DMS79 treated with DMSO at 0.1 percent for 48 hours (cell line): ENCODE measurements at places on chromosomes 7 and 10.

GRCh38 chr7:81053623-81054022, 134.8 kb upstream of the SEMA3C start:
- no peak for DNase-seq

DNA sequence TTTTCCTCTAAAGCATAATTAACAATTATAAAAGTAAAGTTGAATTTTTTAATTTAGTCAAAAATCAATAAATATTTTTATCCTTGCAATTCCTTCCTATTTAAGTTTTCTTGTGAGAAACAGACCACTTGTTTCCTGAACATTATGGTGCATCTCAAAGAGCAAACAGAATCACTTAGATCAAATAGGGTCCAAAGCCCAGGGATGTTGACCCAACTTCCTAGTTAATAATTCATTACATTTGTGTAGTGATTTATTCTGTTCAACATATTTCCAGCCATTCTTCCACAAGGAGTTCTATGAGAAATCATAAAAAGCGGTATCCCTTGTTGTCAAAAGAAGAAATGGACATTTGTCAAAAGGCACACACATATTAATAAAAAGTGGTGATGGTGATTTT, 315.6 kb downstream of the LRRTM3 start:
- DNase-seq, result no peak

- DNase-seq, result no peak
Observed at GRCh38 chr10:102604439-102604841, 39.8 kb upstream of the TRIM8 start.

DNA sequence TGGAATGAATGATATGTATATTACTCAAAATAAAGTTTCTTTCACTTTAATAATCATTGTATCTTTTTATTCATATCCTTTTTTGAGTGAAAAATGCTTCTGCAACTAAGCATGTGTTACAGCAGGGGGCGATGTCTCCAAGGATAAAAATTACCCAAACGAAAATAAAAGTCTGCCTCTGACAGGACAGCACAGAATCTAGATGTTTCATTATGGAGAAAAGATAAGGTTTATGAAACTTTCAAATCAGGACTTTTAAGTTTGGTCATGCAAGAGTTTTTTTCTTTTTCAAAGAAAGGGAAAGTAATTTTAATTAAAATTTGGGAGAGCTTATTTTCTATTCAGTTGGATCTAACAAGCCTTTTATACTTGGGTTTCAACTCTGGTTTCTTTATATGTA, 48.4 kb downstream of the TES start:
- DNase-seq, result peak; percentile 68

GRCh38 chr10:44743535-44743934, 167.6 kb upstream of the TMEM72 start:
- DNase-seq, result no peak

DNA sequence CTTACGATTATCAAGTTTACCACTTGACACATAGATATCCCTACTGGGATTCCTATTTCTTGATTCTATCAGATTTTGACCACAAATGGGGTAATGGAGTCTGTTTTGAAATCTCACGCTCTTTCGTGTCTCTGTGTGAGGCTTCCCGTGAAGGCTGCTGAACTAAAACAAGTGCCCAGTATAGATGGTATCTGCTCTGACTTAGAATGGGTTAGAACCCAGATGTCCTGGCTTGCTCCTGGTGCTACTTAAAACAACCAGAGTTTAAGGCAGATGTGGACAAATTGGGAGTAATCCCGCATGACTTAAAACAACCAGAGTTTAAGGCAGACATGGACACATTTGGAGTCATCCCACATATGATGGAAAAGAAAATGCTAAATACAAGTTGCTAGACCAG, 85.9 kb downstream of the FAM204A start:
- no peak for DNase-seq

DNA sequence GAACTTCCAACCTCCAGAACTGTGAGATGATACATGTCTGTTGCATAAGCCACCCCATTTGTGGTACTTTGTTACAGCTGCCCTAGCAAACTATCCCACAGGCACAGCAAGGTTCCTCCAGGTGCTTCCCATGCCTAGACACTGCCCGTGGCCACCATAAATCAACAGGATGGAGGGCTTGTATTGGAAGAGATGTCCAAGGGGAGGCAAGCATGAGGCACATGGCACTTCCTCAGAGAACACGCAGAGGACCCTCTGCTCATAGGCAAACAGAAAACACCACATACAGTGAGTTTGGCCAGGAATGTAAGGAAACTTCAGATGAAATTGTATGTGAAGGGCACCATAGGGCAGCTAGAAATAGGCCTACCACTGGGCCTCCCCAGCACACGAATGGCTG, 291.1 kb downstream of the GRID1 start:
- DNase-seq, result no peak

GRCh38 chr10:98404571-98405359, 10.2 kb downstream of the PYROXD2 start:
- no peak for DNase-seq

GRCh38 chr10:43392748-43393147, 16.2 kb downstream of the HNRNPF start:
- no peak for DNase-seq

DNA sequence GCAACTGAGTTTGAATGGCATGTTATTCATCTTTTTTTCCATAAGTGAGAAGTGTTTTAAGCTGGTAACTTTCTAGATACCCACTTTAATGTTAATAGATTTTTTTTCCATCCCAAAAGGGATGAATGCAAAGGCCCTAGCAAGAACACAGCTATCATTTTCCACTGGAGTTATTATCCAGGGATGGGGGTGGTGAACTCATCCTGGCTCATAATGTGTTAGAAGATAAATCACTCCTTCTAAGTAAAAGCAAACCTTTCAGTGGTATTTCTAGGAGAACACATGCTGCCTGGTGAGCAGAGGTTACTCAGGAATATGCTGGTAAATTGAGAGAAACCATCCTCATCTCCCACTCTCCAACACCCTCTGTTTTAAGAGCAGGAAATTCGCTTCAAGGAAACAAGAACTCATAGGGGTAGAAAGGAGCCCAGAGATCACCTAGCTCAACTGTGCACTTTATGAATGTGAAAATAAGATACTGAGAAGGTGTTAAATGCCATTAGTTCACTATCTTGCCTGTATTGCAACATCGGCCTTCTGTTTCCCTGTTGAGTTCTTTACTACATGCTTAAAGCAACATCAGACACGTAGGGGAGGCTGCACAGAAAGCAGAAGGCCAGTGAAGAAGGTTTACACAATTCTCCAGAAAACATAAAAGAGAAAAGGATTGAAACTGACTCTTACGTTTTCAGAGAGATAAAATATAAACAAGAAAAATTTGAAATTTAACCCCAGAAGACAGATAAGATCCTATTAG, 264.0 kb upstream of the PRKCQ start:
- no peak for DNase-seq

GRCh38 chr7:17391366-17391765, 92.9 kb downstream of the AHR start:
- DNase-seq, result no peak

GRCh38 chr7:18679261-18679660, 183.7 kb downstream of the HDAC9 start:
- no peak for DNase-seq

DNA sequence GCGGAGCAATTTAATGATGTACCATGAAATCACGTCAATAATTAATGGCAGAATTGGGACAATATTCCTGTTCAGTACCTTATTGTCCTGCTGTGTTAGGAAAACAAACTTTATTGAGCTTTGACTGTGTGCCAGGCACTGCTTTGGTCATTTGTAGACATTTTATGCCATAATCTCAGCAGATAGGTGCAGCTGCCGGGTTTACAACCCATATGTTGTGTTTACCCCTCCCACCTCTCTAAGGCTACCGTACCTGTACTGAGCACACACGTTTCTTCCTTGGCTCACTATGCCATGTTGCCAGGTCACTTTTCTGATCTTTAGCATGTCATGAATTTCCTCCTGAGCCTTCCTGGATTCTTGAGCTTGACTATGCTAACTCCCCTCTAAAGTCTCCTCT, 422.2 kb downstream of the PHTF2 start:
- DNase-seq, result no peak

GRCh38 chr7:77313085-77313484, 103.1 kb downstream of the GSAP start:
- DNase-seq, result no peak

GRCh38 chr7:131578602-131579001, 22.2 kb upstream of the PODXL start:
- no peak for DNase-seq

DNA sequence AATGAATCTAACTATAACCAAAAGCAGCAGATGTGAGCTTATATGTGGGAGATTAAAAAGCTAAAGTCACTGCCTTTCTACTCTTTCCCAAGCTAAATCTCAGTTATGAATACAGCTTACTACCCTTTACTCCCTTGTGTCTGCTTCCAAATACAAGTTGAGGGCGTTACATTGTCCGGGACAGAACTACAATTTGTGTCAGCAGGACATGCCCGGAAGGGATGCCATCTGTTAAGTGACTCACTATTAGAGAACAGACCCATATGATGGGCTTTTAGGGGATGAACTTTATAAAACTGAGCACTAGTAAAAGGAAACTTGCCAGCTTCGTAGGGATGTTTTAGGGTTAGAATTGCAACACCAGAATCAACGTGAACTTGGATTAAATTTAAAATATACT, 299.7 kb upstream of the CSTF2T start:
- DNase-seq, result no peak

GRCh38 chr7:115971506-115971905, 59.1 kb downstream of the TFEC start:
- no peak for DNase-seq

DNA sequence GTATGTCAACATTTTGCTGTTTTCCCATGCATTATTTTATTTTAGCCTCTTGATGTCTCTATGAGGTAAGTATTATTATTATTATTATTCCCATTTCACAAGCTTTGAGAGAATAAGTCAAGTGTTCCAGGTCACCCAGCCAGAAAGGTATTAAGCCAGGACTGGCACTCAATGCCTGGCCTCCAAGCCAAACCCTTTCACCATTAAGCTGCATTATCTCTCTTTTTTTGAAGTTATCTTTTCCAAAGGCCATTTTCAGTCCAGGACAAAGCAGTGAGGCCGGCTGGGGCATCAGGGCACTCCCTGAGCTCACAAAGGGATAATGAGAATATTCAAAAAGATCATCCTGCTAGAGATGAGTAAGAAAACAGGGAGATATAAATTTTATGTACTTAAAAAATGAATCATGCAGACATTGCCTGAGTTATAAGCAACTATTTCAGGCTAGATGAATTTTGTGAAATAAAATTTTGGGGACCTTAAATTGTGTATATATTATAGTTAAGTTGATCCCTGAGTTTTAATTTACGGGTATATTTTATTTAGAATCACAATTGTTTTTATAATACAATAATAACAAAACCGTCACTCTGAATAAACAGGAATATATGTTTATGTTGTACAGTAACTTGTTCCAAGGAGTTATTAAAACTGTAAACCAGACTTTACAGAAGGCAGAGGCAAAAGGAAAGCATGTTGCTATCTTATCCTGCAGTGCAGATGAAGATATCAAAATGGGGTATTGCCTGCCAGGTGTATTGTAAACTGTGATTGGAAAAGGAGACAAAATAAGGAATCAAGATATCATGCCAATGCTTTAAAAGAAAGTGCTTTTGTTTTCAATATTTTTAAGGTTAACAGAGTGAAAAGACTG, 51.3 kb upstream of the CAV2 start:
- DNase-seq, result no peak

DNA sequence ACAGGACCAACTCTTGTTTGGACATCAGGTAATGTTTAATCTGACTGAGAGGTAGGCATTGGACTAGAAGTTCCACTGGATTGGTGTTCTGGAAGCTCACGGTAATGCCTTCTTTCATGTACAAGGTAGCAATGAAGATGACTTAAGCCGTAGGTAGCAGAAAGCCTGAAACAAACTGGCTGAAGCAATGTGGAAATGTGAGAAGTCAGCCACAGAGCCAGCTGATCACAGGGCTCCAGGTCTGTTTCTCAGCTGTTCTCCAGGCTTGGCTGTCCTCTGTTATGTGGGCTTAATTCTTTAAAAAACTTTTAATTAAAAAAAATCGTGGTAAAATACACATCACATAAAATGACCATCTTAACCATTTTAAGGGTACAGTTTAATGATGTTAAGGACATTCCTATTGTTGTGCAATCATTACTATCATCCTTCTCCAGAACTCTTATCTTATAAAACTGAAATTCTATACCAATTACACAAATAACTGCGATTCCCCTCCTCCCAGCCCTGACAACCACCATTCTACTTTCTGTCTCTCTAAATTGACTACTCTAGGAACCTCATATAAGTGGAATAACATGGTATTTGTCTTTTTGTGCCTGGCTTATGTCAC, 101.4 kb upstream of the ZNF32 start:
- no peak for DNase-seq
